ENCODE measurements at places on chromosomes 1 and 21. TPM values are rescaled to one million over a fixed set of nuclear protein-coding genes. Genes with fewer than 3 reads are reported as not detected.

The NOTCH2 gene
- 229 TPM for total RNA-seq

The NCAM2 gene
- total RNA-seq: 17.0 TPM

DNA sequence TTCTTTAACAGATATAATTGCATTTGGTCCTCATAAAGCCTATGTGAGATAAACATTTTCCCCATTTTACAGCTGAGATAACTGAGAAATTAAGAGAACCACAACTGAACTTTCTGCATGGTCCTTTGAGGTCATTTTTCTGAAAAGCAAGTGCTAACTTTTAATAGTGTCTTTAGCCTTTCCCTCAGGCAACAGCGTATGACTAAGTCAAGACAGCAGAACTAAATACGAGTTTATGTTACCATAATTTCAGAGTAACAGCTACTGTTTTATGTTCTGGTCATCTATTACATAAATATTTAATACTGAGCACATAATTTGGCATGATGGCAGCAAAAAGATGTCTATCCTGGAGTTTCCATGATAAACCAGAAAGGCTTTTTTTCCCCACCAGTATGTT is 95.6 kb downstream of the OLFML2B start:
- DNase-seq: no peak

The PLA2G2F gene
- total RNA-seq: not detected

The LYPD8 gene
- not detected for total RNA-seq

GRCh38 chr1:16012590-16013219 is 5.1 kb downstream of the HSPB7 start:
- DNase-seq: peak; percentile 76

GRCh38 chr1:163084330-163084729 is 15.2 kb downstream of the RGS4 start:
- DNase-seq: no peak

GRCh38 chr21:45147473-45148315 is 73.3 kb downstream of the ADARB1 start:
- no peak for DNase-seq

DNA sequence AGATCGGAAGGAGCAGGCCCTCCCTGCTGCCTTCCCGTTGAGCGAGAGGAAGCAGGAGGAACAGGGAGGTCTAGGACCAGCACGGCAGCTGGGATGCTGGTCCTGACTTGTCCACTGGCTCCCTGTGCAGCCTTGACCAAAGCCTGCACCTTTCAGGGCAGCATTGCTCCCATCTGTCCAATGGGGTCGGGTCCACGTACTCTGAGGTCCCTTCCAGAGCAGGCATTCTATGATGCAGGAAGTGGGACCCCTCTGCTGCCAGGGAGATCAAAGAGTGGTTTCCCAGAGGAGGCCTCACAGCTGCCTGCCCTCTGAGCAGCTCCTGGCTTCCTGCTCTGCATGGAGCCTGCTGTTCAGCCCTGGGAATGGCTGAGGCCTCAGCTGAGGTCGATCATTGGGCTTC is 21.7 kb upstream of the ZNF362 start:
- no peak for DNase-seq

GRCh38 chr1:66607458-66607857 is 73.5 kb downstream of the SGIP1 start:
- DNase-seq: no peak

- DNase-seq: no peak
Observed at GRCh38 chr1:231357831-231358354, 19.8 kb downstream of the SPRTN start.

DNA sequence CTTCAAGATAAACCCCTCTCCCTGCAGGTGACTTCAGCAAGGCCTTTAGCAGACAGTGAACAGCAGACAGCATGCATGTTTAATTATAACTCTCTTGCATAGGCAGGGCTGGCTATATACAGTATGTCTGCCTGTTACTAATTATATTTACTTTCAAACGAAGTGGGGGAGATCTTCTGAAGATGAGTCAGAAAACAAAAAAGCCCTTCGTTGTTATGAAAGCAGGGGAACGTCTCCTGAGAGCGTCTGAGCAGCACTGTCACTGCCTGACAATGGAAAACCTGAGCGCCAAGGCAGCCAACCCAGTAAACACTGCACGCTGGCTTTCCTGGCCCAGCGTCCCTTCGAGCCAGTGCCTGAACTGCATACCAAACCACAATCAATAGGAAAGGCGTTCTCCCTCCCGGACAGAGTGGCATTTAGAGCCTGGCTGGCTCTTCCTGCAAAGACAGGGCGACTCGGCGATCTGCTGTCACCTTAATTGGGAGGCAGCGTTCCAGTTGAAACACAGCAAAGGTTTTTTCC is 54.1 kb downstream of the TOMM20 start:
- no peak for DNase-seq

The COL11A1 gene
- total RNA-seq: 1,042 TPM

DNA sequence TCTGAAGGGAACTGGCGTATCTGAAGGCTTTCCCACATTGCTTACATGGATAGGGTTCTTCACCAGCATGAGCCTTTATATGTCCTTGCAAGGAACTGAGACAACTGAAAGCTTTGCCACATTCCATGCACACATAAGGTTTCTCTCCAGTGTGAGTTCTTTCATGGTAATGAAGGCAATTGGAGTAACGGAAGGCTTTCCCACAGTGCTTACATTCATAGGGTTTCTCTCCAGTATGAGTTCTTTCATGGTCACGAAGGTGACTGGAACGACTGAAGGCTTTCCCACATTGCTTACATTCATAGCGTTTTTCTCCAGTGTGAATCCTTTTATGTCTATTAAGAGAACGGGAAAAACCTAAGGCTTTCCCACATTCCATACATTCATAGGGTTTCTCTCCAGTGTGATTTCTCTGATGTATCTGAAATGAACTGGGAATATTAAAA is 15.0 kb downstream of the ZNF124 start:
- DNase-seq: no peak

The KRTAP12-2 gene
- not detected for total RNA-seq

DNA sequence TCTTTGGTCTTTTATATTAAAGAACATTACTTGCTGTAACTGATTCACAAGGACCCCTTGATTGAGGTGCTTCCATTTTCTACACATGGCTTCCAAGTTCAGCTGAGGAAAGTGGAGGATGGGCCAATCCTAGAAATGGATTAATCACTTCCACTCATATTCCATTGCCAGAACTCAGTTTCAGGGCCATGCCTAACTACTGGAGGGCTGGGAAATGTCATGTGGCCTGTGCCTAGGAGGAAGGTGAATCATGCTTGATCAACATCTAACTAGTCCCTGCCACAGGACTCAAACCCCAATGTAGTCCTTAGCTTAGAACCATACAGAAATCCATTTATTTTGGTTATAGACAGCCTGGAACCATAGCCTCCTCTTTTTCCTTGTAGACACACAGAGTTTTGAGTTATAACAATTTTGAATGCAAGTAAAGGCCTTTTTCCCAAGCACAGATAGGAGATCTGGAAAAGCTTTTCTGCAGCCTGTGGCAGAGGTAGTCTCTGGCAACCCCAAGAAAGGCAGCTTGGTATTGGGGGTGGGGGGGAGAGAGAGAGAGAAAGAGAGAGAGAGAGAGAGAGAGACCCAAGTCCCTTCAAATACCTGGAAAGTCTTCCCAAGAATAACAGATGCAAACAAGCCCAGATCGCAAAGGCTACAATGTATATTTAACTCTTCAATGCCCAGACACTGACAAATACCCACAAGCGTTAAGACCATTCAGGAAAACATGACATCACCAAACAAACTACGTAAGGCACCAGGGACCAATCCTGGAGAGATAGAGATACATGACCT is 12.5 kb downstream of the MAST2 start:
- no peak for DNase-seq

The PWP2 gene
- total RNA-seq: 1.9 TPM

The RXFP4 gene
- not detected for total RNA-seq

DNA sequence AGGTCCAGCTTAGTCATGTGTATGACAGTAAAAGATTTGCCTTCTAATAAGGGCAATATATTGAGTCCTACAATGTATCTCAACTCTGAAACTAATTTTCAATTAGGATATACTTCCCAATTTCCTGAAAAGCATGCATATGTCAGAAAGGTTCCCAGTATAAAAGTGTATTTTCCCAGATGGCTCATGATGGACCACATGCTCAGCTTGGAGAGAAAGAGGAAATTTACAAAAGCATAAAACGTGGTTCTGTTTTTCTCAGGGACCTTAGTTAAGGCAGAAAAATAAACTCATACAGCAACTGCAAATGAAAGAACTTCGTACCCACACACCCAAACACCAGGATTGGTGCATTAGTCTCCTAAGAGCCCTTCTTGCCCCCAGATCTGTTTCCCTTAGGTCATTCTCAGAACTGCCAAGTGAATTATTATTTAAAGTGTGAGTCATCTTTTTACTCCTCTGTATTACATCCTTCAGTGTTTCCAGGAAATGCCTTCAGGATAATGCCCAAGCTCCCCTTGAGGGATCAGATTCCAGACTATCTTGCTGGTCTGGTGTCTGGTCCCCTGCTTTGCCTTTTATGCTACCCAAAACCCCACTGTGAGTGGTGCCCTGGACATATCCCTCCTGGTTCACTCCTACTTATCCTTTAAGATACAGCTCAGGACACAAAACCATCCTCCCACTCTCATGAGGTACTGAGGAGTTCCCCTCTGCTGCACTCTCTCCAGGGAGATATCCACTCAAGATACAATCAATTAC is 57.4 kb downstream of the SSX2IP start:
- no peak for DNase-seq

The NID1 gene
- total RNA-seq: 99.1 TPM

The MATN1 gene
- total RNA-seq: 0.47 TPM

DNA sequence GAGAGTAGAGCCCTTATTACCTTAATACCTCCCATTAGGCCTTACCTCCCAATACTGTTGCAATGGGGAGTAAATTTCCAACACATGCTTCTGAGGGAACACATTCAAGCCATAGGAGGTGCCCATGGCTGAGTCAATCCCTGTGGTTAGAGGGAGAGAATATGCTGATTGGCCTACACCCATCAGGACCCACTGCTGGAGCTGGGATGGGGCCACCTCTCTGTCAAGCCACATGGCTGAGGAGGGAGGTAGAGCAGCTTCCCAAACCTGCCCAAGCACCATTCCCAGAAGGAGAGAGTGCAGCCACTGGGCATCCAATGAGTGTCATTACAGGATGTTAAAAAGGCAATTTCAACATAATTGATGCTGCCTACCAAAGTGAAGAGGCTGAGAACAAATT is 228.1 kb downstream of the C1orf94 start:
- DNase-seq: no peak

The KAZN gene
- 30.1 TPM for total RNA-seq

The ITLN1 gene
- total RNA-seq: not detected

The OR2T29 gene
- total RNA-seq: not detected

The SELENBP1 gene
- 11.1 TPM for total RNA-seq

DNA sequence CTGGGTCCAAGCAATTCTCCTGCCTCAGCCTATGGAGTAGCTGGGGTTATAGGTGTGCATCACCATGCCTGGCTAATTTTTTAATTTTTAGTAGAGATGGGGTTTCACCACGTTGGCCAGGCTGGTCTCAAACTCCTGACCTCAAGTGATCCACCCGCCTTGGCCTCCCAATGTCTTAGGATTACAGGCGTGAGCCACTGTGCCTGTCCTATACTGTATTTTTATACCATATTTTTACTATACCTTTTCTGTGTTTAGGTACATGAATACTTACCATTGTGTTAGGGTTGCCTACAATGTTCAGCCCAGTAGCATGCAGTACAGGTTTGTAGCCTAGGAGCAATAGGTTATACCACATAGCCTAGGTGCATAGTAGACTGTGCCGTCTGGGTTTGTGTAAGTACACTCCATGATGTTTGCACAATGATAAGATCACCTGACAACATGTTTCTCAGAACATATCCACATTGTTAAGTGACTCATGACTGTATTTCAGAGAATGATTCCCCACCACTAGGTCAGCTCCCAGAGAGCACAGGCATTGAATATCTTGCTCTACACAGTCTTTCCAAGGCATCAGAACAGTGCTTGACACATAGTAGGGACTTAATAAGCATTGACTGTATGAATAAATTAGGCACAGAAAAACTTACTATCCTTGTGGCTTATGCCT is 6.0 kb upstream of the CITED4 start:
- DNase-seq: no peak

The SH2D1B gene
- total RNA-seq: not detected

The CEPT1 gene
- total RNA-seq: 24.2 TPM

GRCh38 chr1:12505639-12506280 is 112.2 kb downstream of the DHRS3 start:
- no peak for DNase-seq

The CRP gene
- not detected for total RNA-seq

The AQP10 gene
- not detected for total RNA-seq

- no peak for DNase-seq
Observed at GRCh38 chr1:232558954-232559353, 71.0 kb downstream of the SIPA1L2 start.

The BROX gene
- total RNA-seq: 32.5 TPM

The SLC45A1 gene
- total RNA-seq: 2.9 TPM

DNA sequence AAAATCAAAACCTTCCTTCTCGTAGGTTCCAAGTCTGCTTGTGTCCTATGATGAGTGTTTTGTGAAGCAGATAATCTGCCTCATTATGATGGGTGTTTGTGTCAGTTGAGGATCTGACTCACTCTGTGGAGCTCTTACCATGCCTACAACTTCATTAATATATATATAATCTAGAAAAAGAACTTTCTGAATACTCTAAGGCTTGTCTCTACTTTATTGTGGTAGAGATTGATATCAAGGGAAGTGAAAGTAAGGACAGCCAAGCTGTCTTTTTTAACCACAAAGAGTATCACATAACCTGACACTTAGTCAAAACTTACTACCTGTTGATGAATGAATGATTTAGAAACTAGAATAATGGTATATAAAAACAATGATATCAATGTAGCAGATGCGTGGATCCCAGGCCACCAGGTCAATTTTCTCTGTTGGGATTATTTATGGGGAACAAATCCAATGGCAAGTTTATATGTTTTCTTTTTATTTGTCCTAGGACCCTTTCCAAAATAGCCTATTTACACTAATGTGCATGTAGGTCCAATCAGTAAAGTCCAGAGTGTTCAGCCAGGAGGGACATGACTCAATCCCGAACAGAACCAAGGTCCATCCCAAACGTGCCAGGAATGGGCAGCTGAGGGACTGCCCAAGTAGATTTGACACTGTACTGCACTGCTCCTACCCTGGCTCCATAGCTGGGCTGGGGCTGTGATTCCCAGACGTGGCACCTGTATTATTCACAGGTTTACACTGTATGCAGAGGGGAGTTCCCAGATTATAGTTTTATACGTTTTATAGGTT is 182.3 kb upstream of the GREM2 start:
- no peak for DNase-seq

- DNase-seq: no peak
Observed at GRCh38 chr1:48878191-48878940, 101.7 kb upstream of the BEND5 start.

The LELP1 gene
- not detected for total RNA-seq

DNA sequence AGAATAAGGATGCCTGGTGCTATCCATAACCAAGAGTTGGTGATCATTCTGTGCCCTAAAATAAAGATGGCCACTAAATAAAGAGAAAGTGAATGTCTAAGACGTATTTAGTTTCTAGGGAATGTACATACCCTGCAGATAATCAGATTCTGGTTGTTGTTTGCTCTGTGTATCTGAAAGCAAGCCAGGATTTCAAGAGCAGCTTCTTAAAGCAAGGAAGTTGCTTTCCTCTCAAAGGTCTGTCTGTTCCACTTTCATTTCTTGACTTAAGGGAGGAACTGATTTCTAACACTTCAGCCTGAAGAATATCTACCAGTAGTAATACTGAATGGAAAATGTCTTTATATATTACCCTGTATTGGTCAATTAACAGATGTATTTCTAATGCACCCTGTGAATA is 88.8 kb downstream of the KIF1B start:
- no peak for DNase-seq

The CFHR1 gene
- total RNA-seq: not detected

- no peak for DNase-seq
Observed at GRCh38 chr1:23430803-23431202, 6.3 kb upstream of the TCEA3 start.

Measured in chondrocyte (in vitro differentiated cells).